CD8-positive, alpha-beta T cell (primary cell): ENCODE measurements at places on chromosomes 3 and 15. TPM values are rescaled to one million over a fixed set of nuclear protein-coding genes. Genes with fewer than 3 reads are reported as not detected.

GRCh38 chr3:80190051-80190450, 422.3 kb upstream of the ROBO1 start:
- DNase-seq: no peak

GRCh38 chr3:51388286-51389029, 2.6 kb upstream of the RBM15B start:
- DNase-seq: no peak

DNA sequence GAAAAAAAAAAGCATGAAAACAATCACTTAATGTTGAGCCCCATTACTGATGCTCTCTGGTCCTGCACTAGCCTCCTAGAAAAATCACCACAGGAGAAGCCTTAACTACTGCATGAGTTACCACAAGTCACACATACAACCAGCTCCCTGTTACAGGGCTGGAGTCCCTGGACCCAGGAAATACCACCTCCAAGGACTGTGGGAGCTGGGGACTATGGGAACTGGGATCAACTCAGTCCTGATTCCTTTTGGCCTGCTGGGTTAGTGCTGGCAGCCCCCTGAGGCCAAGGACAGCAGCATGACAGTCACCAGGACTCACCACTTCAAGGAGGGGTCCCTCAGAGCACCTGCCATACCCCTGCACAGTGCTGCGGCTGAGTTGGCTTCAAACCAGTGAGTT, 559 bp downstream of the NR1I2 start:
- no peak for DNase-seq

GRCh38 chr15:92384381-92384780, 9.3 kb upstream of the ST8SIA2 start:
- DNase-seq: no peak

- DNase-seq: no peak
These were observed 430.6 kb upstream of the RGMA start for GRCh38 chr15:93519599-93519998.

GRCh38 chr3:25442486-25442885, 14.4 kb downstream of the RARB start:
- no peak for DNase-seq

- DNase-seq: no peak
These were observed 185.1 kb upstream of the AGTR1 start for GRCh38 chr3:148512648-148513047.

- no peak for DNase-seq
These were observed 384.4 kb upstream of the C2CD4B start for GRCh38 chr15:62549345-62549970.

DNA sequence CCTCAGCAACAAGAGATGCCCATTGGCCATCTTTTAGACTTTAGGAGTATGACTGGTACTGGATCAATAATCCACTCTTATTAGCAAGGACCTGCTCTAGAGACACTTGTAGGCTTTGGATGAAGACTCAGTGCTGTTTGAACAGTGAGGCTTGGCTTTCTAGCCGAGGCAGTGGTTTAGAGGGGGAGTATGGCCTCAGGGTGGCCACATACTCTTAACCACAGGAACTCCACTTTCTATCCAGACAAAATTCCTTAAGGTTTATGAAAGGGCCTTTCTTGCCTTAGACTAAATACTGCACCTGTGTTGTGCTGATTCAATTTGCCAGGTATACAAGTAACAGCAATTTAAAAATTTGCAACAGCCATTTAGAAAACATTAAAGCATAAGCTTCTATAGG, 1046.3 kb downstream of the DIPK2A start:
- DNase-seq: no peak

DNA sequence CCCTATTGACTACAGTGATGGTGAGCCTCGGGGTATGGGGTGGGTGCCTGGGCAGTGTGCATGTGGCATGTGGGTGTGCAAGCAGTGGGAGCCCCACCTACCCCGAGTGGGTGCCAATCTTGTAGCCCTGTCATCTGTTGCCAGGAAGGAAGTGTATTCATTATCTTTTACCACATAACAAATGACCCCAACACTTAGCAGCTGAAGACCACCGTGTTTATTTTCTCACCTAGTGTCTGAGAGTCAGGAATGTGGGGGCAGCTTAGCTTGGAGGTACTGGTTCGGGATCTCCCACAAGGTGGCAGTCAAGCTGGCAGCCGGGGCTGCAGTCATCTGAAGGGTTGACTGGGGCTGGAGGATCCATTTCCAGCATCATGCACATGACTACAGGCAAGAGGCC, 21.7 kb downstream of the XYLB start:
- DNase-seq: no peak

GRCh38 chr3:43695863-43696262, 5.1 kb downstream of the ABHD5 start:
- no peak for DNase-seq

GRCh38 chr3:49611291-49611690, 57.0 kb downstream of the BSN start:
- no peak for DNase-seq

DNA sequence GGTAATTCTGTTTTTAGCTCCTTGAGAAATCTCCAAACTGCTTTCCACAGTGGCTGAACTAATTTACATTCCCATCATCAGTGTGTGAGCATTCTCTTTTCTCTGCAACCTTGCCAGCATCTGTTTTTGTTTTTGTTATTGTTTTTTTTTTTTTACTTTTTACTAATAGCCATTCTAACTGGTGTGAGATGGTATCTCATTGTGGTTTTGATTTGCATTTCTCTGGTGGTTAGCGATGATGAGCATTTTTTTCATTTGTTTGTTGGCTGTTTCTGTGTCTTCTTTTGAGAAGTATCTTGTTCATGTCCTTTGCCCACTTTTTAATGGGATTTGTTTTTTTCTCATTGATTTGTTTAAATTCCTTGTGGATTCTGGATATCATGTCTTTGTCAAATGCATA, 129.7 kb upstream of the ABHD17C start:
- no peak for DNase-seq

DNA sequence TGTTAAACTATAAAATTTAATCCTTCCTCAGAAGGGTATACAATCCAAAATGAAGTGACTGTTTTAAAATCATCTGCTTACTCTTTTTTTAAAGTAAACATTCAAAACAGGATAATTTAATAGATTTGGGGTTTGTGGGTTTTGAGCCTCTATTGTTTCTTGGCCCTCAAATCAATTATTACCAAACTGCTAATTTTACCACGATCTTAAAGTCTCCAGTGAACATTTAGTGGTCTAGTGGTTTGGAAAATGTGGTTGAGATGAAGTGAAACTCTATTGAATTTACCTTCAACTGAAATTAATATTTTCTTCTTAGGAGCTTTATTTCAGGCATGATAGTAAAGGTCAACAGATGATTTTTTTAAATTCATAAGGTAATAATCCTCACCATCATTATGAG, 11.2 kb upstream of the ATP11B start:
- DNase-seq: no peak

DNA sequence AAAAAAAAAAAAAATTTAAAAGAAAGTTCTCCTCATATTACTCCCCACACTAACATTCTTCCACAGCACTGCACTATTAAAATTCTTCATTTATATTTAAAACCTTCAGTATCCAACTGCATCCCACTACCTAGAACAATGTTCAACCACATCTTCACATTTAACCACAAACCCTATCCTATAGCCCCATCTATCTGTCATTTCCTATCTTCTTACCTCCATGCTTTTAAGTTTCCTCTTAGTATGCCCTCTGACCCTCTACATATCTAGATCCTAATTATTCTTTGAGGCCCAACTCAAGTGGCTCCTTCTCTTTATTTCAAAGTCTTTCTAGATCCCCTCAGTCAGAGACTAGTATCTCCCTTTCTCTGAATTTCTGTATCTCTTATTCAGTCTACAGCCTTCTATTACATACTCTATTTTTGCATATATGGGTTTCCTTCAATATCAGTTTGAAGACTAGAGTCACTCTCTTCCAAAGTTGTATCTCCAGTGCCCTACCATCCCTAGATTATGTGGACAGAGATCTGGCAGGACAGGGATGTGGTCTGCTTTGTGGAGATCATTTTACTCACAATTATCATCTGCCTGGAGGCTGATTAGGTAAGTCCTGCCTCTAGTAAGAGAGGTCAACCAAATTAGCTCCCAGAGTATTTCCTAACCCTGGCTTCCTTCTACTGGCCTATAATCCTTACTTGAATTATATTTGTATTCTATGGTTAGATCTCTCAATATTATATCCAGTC, 1.4 kb downstream of the CIAO2A start:
- no peak for DNase-seq

DNA sequence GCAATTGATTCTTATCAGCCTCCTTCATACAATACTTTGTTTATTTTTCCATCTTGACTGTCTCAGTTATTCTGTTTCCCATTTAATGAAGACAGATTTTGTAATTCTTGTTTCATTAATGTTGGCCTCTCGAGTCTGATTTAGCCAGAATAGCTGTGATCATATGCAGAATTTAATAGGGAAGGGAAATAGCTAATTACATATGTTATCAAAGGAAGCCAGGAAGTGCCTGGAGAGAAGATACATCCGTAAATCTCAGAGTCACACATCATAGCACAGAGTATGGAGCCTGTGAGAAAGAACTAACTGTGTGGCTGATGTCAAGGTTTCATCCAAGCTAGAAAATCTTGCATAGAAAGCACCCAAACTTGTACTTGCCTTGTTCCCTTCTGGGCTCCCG, 288.9 kb upstream of the SLCO3A1 start:
- no peak for DNase-seq

- no peak for DNase-seq
These were observed 1153.3 kb downstream of the ROBO1 start for GRCh38 chr3:78614486-78614885.

BDH1 gene
- 13.6 TPM for total RNA-seq

ZNF621 gene
- 7.1 TPM for total RNA-seq

KNSTRN gene
- 3.8 TPM for total RNA-seq

DUOXA2 gene
- not detected for total RNA-seq

TIMP4 gene
- total RNA-seq: not detected

P2RY1 gene
- total RNA-seq: not detected

GABRR3 gene
- total RNA-seq: not detected
